ENCODE measurements at places on chromosomes 3 and 15.

GRCh38 chr15:82789491-82789890, 16.4 kb downstream of the FSD2 start:
- no peak for DNase-seq

GRCh38 chr3:106276151-106276550, 407.3 kb upstream of the CBLB start:
- no peak for DNase-seq

DNA sequence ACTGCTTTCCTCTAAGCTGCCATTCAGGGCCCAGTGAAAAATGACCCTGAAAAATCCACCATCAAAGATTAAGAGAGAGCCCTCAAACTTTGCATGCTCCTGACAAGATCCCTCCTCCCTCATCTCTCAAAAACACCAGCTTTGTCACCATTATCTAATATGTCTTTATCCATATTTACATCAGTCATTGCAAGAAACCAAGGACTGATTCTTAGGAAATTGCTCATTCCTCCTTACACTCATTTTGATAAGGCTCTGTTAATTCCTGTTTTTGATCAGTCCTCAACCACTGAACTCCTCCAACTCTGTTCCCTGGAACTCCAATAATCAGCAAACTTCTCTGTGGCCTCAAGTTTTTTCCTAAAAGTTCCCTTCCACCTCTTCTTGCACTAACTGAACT, 51.8 kb downstream of the CD200 start:
- no peak for DNase-seq

DNA sequence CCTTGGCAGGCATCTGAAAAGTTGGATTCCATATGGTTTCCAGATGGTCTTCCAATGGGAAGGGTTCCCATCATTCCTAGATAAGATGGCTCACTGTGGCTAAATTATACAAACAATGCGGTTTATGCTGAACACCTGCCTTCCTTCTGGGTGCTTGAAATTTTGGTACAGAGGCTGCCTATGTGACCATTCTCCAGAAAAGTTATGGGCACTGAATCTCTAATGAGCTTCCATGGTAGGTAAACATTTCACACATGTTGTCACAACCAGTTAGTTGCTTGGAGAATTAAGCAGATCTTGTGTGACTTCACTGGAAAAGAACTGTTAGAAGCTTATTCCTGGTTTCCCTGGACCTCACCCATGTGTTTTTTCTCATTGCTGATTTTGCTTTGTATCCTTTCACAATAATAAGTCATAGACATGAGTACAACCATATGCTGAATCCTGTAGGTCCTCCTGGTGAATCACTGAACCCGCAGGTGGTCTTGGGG, 30.1 kb downstream of the PLOD2 start:
- no peak for DNase-seq

DNA sequence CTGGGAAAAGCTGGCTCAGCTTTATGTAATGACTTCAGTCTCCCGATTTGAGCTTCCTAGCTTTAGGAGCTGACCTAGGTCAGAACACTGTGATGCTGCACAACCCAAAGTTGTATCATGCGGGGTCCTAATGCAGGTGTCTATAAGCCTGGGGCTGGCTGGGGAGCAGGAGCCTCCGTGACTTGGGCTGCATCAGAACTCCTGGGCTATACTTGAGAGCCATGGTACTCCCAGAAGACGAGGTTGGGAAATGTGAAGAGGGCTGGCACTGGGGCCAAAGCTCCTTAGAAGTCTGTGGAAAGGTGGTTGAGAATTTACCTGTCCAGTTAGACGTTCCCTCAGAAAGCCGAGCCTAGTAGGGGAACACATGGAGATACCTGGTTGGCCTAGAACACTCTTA, 57.0 kb downstream of the BSN start:
- no peak for DNase-seq

DNA sequence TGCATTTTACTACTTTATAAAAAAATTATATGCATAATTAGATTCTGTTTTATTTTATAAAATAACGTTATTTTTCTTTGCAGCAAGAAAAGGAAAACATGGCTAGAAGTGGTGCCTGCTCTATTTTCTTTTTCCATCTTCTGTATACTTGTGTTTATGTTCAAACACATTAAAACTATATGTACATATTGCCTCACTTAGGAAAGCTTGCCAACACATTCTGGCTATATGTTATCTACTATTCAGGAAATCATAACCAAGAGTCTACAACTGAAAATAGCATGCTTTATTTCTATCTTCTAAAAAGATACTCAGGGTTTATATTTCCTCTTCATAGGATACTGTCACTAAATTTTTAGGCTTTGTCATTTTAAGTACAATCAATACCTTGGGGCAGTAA, 90.2 kb upstream of the KCNMB2 start:
- DNase-seq: no peak

DNA sequence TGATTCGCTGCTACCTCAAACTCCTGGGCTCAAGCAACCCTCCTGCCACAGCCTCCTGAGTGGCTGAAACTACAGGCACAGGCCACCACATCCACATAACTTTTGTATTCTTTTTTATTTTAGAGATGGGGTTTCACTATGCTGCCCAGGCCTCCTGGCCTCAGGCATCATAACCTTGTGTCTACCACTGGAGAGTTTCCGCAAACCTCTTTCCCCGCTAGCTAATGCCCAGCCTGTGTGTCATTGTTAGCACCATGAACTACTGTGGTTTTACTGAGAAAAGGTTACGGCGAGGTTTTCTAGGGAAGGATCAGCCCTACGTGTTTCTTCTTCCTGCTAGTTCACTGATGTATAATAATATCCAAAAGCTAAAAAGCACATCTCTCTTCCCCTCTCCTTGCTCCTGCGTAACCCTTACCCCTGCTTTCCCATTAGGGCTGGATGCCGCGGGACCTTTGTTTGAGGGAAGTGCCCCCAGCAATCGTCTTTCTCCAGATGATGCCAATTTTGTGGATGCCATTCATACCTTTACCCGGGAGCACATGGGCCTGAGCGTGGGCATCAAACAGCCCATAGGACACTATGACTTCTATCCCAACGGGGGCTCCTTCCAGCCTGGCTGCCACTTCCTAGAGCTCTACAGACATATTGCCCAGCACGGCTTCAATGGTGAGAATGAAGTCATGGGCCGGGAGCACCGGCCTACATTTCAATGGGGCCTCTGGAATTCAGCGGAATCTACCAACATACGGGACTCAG, 113.7 kb downstream of the LIPC start:
- DNase-seq: no peak

DNA sequence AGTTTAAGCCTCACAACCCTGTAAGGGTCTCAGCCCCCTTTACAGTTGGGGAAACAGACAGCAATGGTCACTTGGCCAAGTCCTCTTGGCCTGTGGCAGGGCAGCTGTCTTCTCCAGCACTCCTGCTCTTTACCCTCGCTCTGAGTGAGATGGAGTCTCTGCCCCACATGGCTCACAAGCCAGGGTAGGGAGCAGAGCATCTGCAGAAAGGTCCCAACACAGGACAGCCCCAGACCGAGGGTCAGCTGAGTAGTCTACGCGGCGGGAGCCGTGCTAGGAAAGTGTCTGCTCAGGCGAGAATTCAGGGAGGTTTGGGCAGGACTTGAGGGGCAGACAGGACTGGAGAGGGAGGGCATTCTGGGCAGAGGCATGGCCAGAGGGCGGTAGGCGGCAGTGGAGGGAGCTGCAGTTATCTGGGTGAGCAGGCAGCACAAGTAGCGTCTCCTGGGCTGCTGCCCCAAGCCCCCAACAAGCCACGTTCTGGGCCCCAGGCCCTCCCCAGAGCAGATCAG, 18.3 kb upstream of the LAMP3 start:
- no peak for DNase-seq

DNA sequence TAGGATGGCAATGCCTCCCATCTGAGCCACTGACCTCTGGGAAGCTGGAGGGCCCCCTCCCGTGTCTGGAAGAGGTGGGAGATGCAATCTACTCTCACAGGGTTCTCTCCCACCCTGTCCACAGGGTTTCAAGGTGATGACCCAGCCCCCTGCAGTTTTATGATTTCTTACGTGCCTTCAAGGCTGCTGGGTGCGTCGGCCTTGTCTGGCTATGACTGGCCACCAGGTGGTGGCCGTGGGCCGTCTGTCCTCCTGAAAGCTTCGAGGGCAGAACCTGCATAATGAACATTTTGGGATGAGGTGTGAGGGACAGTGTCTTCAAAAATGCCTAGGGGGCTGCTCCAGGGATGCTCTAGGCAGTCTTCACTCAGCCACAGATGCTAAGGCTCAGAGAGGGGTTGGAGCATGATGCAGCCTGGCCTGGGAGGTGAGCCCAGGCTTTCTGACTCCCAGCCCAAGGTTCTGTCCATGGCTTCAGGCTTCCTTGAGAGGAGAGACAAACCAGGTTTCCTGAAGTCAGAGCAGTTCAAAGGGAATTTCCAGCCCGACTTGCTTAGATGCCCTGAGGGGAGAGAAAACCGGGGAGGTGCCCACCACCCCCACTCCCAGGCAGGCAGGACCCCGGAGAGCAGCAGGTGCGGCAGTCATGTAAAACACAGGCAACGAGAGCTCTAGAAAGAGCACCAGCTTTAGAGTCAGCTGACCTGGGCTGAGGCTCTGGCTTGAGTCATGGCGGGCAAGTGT, 18.7 kb downstream of the ISG20 start:
- DNase-seq: no peak

- DNase-seq: no peak
Observed at GRCh38 chr3:135412475-135412874, 553.1 kb upstream of the PPP2R3A start.

DNA sequence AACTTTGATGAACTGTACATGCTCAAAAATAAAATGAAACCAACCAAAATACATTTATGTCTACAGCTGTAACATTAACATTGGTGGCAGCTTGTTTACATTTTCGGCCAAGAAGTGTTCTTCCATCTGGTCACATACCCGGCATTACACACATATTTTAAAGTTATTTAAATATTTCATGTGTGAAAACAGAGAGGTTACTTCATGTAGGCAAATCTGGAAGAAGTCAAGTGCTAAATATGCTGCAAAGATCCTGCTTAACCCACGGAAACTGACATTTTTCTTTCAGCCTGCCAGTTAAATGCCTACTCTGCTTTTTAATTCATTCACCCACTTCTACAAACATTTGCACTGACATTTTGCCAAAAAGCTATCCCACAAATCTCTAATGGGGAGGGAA, 69.7 kb downstream of the MB21D2 start:
- no peak for DNase-seq

- no peak for DNase-seq
Observed at GRCh38 chr15:60110909-60111308, 106.8 kb downstream of the FOXB1 start.

GRCh38 chr3:116440196-116440595, 5.1 kb downstream of the LSAMP start:
- no peak for DNase-seq

DNA sequence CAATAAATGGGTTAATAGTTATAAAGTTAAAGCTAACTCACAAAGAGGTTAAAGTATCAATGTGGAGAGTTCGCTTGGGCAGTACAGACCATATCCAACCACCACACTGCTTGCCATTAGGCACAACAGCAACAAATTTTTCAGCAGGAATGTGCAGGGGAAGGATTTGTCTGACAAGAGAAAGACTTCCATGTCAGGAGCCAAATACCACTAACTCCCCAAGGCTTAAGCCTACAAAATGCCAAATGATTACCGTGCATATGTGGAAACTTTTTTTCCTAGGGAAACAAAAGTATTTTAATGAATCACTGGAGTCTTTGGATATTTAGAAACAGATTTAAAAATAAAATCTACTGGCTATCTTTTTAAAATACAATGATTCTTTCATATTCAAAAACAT, 8.1 kb downstream of the VGLL3 start:
- DNase-seq: no peak

DNA sequence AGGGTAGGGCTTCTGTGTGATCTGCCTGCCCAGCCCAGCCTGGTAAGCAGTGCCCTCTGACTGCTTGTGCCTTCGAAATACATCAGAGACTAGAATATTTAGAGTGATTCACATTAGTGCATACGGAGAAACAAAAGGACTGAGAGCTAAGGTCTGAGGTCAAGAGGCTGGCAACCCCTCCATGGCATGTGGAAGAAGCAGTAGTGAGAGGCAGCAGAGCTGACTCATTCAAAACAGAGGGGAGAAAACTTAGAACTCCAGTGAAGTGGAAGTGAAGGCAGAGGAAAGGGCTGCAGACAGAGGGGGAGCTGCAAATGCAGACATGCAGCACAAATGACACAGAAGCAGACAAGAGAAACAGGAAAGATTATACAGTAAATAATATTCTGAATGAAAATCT, 61.6 kb downstream of the ULK4 start:
- no peak for DNase-seq

DNA sequence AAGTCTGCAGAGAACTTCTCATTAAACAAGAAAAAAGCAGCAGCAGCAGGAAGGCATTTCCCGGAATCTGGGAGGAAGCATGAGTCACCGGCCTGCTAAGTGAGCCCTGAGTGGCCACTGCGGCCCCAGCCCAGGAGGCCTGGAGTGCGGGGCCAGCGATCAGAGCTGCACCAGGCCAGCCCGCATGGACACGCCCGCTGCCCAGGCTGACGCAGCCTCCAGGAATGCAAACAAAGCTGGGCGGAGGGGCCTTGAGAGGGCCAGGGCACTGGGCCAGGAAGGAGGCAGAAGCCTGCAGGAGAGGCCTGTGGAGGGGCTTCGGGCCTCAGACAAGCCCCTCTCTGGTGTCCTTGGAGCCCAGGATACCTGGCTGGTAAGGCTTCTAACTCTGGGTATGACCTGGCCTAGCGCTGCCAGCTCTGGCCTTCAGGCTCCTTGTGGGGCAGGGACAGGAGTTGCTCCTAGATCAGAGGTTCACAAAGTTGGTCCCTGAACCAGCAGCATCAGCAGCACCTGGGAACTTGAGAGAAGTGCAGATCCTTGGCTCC, 101.2 kb downstream of the SMAD6 start:
- DNase-seq: no peak

Measured in stimulated activated CD4-positive, alpha-beta T cell treated with anti-CD3 and anti-CD28 coated beads, Interleukin-1b, Interleukin-23, amount 100 ng/mL, for 1 hour (primary cell).